ELF-1 (cell line): ENCODE measurements at places on chromosomes 1 and 21.

- DNase-seq, result no peak
Measured at GRCh38 chr21:40130476-40130875, 263.2 kb downstream of the PCP4 start.

- no peak for DNase-seq
Measured at GRCh38 chr1:86650065-86650464, 54.3 kb upstream of the SH3GLB1 start.

GRCh38 chr1:198655459-198656121 lies 16.8 kb downstream of the PTPRC start:
- no peak for DNase-seq

DNA sequence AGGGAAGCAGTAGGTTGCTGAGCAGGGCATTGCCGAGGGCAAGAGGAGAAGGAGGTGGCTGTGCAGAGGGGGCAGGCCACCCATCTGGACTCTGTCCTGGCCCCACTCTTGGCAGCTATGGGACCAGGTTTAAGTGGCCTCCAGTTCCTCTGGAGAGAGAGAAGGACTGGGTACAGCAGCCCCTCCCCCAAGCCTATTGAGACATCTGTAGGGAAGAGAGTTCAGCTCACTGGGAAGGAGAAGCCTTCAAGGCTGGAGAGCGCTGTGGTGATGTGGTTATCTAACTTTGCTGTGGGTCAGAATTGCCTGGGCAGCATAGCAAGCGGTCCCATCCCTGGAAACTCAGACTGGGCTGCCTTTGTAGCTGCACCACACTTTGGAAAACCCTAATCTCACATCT lies 93.9 kb downstream of the KCNJ15 start:
- no peak for DNase-seq

DNA sequence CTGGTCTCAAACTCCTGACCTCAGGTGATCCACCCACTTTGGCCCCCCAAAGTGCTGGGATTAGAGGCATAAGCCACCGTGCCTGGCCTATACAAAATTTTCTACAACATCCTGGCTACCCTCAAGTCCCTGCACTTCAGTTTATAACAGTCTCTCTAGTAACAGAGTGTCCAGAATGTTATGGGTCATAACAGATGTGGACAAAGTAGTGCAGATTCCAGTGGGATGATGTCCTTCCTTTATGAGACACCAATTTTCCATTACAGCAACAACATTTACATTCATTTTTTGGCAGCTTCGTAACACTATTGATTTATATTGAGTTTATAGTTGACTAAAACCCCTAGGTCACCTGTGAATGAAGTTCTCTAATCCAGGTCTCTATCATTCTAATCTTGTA lies 429.4 kb upstream of the PTBP2 start:
- DNase-seq, result no peak

DNA sequence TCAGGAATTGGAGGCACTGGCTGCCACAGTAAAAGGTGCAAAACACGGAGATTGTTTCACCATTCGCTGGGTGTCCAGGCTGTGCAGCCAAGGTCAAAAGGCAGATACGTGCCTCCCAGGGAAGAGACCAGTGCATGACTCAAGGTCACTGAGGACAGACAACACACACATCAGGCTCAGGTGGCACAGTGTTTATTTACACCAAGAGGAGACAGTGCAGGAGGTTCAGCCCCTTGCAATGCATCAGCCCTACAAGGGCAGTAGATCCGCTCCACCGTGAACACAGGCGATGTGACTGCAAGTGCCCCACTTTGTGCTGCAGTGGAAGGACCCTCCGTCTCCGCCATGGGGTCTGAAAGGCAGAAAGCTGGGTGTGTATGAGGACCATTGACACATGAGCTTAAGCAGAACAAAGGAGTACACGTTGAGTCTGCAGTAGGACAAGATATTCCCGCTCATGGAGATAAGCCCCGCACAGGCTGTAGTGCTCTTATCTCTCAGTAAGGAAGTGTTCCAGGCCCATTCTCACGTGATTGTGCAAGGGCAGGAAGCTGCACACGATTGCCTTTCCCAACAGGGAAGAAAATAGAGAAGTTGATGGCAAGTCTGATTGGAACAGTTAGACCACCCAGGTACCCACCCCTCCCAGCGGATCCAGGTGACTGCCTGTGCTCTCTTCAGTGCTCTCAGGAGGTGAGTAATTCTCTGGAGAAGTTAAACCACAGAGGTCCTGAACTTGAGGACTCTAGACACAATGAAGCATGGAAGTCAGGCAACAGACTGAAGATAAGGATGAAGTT lies 37.5 kb upstream of the QSOX1 start:
- DNase-seq, result peak; percentile 39

DNA sequence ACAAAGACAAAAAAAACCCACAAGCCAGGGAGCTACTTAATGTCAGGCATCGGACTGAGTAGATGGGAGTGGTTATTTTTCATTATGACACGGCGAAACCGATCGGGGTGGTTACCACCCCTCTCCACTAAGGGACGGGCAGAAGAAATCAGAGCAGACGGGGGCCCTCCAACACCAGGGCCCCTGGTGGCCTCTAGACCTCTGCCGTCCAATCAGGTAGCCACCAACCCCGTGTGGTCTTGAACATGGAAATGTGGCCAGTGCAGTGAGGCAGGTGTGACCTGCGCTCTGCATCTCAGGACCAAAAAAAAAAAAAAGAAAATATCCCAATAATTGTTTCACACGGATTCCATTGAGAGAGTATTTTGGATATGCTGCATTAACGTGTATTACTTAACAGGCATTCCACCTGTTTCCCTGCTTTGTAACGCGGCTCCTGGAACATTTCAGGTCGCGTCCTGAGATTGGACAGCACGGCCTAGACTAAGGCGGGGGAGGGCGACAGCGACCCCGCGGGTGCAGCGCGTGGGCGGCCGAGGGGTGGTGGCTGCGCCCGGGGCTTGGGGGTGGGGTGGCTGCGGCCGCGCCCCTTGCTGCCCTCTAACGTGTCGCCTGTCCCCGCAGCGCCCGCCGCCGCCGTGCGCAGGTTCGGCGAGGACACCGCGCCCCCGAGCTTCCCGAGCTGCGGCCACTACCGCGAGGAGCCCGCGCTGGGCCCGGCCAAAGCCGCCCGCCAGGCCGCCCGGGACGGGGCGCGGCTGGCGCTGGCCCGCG lies 48.3 kb downstream of the SIM2 start:
- DNase-seq, result no peak

GRCh38 chr1:6695868-6696267 lies 5.7 kb downstream of the DNAJC11 start:
- no peak for DNase-seq

- no peak for DNase-seq
Measured at GRCh38 chr1:114458237-114458777, 52.7 kb downstream of the TRIM33 start.

DNA sequence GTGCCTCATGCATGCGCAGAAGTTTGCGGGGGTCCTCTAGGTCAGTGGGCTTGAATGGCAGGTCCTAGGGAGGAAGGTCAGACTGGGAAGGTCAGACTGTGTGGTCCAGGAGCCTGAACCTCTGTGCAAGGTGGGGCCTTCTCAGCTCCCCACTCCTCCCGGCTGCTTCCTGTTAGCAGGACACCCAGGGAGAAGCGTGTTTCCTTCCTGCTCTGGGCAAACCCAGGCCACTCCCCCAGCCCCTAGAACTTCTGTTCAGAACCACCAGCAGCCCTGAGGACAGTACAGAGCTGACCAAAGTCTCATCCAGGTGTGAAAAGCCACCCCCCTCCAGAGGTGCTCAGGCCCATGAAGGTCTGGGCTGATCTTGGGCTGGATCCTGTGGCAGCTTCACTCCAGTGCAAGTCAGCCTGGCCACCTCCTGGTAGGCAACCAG lies 29.9 kb downstream of the NAV1 start:
- no peak for DNase-seq

DNA sequence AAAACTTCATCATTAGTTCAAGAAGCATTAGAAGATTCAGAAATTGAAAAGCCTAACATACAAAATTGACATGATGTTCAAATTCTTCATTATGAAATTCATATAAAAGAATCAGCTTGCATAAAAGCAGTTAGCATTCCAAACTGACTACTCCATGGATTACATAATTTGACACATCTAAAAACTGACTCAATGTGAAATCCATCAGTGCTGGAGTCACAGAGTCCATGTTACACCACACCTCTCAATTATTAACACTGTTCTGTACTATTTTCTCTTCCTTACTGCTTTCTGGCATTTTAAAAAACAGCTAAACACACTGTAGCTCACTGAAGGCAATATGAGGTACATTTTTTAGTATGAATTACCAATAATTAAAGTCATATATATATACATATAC lies 28.0 kb downstream of the ARHGAP29 start:
- no peak for DNase-seq

DNA sequence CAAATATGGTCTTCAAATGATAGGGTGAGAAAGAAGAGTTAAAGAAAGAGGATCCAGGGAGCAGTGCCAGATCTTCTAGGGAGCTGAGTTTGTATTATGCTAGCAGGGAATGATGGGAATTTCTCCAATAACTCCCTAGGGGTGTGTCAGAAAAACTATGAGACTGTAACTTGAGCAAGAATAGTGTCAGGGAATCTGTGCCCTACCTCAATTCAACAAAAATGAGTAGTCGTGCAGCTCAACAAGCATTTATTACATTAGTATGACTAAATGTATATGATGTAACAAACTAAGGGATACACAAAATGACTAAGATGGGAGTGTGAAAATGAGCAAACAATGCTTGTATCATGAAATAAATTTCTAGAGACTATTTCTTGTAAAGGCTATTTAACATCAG lies 24.2 kb downstream of the SPAG17 start:
- DNase-seq, result no peak

GRCh38 chr1:175034775-175035174 lies 11.6 kb upstream of the MRPS14 start:
- DNase-seq, result no peak

DNA sequence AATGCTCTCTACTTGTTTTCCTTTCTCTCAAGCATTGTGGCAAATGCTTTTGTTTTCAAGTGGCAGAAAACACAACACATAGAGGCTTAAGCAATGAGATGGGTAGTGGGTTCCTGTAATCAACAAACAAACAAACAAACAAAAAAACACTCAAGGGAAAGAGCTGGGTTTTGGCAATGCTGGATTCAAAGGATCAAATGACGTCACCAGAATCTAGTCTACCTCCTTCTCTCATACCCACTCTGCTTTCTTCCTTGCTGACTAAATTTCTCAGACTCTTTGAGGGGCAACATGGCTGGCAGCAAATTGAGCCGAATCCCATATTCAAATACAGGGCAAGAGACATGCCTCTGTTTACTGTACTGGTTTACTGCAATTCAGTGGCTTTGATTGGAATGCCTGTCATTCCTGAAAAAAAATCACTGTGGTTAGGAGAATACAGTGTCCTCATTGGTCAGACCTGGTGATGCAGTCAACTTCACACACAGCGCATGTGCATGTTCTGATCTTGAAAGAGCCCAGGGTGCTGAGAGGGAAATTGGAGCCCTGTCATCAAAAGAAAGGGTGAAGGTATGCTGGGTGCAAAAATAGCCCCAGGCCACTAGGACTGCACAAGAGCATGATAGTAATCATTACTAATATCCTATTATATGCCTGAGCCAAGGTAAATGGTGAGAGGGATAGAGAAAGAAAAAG lies 356.2 kb downstream of the KCTD3 start:
- DNase-seq, result peak; percentile 6

DNA sequence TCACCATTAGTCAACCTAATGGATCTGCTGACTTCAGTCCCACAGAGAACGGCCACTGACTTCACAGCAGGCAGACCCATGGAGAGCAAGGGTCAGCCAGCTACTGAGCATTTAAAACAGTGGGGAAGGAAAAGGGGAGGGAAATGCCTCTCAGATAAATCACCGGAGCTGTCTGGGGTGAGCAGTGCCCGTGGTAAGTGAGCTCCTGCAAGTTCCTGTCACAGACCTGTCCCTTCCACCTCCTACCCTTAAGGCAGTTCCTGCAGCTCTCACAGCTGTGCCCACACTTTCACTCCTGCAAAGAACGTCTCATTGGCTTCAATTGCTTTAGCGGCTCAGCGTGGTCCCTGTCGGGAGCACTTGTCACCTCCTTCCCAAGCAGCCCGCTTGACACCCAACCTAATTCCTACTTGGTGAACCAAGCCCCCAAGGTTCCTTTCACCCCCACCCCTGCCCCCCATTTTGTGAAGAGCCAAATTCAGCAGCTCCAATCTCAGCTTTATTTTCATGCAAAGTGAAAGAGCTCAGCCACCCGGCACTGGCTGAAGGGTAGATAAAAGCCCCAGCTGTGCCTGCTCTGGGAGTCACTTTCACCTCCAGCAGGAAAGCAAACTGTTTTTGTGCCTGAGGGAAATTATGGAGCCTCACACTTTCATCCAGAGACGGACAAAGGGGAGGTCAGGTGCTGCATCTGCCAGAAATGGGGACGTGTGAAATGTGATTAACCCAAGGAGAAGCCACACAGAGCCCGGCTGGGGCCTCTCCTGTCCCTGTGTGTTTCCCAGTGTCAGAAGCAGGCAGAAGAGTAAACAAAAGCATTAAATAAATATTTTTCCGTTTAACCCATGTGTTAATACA lies 306.2 kb downstream of the TTLL7 start:
- DNase-seq, result peak; percentile 87

DNA sequence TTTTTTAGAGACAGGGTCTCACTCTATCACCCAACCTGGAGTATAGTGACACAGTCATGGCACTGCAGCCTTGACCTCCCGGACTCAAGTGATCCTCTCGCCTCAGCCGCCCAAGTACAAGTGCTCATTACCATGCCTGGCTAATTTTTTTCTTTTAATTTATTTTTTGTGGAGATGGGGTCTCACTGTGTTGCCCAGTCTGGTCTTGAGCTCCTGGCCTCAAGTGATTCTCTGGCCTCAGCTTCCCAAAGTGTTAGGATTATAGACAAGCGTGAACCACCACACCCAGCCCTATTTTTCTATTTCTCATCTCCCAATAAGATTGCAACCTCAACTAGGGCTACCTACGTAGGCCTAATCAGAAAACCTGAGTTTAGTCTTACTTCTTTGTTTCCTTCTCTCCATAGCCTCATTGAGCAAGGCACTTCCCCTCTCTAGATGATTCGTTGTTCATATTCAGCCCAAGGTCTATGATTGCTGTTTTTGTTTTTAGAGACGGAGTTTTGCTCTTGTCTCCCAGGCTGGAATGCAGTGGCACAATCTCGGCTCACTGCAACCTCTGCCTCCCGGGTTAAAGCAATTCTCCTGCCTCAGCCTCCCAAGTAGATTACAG lies 1.1 kb upstream of the KPNA6 start:
- no peak for DNase-seq

DNA sequence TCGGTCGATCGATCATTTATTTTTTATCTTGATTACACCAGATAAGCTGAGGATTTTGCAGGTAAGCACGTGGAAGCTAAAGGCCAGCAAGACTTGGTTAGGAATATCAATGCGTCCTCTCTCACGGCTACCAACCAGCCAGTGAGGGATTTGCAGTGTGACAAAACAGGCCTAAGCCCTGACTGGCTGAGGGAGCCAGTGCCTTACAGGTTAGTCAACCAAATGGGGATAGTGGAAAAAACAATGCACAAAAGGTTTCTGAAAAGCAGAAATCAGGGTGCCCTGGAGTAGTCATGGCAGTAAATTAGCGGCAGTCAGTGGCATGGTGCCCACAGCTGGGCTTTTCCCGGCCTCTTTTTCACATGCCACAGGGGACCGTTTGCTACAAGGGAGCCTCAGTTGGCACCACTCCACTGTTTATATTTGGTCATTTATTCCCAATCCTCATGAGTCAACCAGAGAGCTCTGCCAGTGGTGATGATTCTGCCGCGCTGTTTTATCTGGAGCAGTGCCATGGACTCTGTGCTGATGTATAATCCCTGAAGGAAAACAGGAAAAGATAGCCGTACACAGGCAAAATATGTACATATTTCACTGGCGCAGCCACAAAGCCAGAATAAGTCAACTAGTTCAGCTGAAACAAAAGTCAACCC lies 167.6 kb downstream of the RHOU start:
- DNase-seq, result no peak
